Pericardium fibroblast (primary cell): ENCODE measurements at places on chromosomes 3 and 15. TPM values are rescaled to one million over a fixed set of nuclear protein-coding genes. Genes with fewer than 3 reads are reported as not detected.

The CERS3 gene
- not detected in 2 replicates for total RNA-seq

The TICRR gene
- total RNA-seq, result 0.34 and 0.93 TPM in 2 replicates

The ERC2 gene
- total RNA-seq, result under 0.01 TPM in 1 of 2 replicates, not detected in the other

The FAM3D gene
- total RNA-seq, result not detected in 2 replicates
